ENCODE measurements at places on chromosomes 5 and 9.

DNA sequence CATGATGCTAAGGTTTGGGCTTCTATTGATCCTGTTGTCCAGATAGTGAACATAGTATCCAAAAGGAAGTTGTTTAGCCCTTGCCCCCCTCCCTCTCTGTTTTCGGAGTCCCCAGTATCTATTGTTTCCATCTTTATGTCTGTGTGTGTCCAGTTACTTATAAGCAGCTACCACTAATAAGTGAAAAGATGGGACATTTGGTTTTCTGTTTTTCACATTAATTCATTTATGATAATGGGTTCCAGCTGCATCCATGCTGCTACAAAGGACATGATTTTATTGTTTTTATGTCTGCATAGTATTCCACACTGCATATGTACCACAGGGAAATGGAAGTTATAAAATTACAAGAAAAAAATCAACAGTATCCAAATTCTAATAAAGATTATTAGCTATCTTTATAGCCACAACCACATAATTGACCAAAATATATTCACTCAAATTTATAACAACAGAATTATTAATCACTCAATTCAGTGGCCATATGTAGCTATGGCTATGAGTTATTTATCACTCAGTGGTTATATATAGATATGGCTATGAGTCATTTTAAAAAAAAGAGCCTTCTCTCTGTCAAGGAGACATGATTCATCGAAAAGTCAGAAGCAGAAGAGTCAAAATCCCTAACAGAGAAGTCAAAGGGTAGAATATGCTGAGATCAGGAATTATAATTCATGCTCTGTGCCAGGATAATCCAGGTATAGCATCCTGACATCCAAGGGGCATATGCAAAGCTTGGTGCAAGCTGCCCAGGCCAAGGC, 367.5 kb downstream of the DEPDC1B start:
- DNase-seq = no peak

GRCh38 chr5:11182441-11183080, 421.5 kb upstream of the DAP start:
- DNase-seq = no peak

DNA sequence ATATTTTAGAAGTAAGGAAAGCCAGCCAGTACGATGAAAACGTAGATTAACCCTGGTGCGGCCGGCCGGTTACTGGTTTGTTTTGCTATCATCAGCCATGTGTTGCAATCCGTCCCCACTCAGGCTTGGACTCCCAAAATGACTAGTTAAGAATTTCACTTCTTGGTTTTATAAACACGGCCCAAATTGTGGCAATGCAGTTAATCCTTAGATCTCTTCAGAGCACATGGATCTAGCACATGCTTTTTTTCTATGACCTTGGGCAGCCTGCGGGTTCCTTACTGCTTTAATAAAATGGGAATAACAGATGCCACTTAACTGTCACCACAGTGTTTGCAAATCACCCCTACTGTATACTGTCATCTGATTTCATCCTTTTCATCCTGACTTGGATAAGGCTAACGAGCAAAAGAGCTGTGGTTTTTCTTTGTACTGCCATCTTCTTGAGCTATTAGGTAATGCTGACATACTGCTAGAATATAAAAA, 1.5 kb downstream of the NDFIP1 start:
- DNase-seq = peak; percentile 73

DNA sequence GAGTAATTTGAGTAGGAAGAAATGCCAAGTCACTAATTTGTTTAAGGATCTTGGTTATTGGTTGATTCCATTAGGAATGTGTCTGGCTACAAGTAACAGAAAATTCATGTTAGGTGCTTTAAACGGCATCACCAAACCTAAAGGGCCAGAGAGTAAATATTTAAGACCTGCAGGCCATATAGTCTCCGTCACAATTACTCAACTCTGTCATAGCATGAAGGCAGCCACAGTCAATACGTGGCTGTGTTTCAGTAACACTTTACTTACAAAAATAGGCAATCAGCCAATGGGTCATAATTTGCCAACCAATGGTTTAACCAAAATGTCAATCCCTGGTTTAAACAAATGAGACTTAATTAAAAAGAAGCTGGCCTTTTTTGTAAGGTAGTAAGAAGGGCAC, 98.5 kb downstream of the ARL15 start:
- no peak for DNase-seq

DNA sequence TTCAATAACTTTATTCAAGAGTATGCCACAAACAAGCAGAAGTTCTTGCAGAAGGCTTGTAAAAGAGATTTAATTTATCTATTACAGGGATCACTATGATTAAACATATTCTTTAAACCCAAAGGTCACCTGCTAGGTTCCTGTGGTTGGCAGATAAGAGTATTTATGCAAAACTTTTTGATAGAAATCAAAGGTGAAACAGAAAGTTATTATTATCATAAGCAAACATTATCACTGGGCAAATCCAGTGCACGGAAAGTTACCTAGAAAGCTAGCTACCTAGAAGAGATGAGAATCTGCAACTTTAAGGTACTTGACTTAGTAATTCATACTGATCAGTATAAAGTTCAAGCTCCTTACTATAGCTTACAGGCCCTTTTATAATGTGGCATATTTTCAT, 3.2 kb downstream of the STARD4 start:
- DNase-seq = no peak

DNA sequence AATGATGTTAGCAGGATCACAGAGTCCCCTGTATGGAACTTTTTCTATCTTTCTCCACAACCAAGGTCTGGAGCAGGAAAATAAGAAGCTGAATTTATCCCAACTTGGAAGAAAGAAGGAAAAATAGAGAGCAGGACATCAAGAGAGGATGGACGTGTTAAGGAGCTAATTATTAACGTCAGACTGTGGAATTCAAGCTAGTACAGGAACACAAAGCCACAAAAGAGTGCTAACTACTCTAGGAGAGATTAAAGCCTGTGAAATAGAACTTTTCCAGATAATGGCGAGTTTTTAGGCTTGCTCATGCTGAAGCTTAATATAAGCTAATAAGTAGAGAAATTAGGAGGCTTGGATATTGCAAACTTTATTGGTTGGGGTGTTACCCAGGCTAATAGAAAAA, 632 bp upstream of the SPINK13 start:
- DNase-seq = no peak

DNA sequence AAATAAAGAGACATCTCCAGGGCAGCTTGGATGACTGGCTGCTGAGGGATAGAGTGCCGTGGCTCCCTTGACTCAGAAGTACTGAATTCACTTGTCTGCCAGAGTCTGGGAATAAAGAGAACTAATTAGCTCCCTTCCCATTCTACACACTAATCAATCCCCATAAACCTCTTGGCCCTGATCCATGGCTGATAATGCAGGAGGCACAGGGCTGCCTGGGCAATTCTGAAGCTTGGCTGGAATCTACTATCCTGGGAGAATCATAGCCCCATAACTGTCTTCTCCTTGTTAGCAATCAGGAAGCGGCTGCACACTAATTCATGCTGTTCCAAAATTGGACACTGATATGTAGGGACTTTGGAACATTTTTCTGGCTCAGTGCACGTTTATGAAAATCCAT, 197.7 kb downstream of the PTTG1 start:
- no peak for DNase-seq

DNA sequence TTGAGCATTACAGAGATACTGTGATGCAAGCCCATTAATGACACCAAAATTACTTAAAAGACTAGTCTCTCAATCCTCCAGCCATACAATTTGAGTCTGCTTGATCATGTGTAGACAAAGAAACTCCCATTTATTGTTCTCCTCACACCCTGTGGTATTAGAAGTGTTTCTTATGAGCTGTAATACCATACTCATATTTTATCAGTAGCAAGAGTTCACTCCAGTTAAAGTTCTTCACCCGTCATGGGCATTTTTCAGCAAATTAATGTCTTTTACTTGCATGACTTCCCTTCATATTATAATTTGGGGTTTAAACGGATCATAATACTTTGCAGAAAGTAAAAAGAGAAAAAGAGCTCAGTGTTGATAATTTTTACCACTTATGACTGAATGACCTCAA, 242.9 kb downstream of the BNC2 start:
- no peak for DNase-seq

- peak; percentile 67 for DNase-seq
Measured at GRCh38 chr5:168219515-168220410, 71.7 kb upstream of the WWC1 start.

DNA sequence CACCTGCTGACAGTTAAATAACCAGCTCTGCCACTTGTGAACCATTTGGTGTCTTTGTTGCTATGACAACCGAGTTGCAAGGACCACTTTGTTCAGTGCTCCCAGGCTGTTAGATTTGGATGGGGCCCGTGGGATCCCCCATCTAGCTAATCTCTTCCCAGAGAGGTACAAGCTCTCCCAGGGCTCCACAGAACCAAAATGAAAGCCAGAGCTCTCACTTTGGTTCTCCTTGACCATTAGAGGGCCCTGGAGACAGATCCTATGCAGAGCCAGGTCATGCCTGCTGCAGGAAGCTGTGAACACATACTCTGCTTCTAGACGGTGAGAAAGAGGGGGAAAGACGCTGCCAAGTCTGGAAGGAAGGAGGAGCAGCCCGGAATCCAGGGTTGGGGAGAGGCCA, 224.6 kb downstream of the GABBR2 start:
- no peak for DNase-seq

DNA sequence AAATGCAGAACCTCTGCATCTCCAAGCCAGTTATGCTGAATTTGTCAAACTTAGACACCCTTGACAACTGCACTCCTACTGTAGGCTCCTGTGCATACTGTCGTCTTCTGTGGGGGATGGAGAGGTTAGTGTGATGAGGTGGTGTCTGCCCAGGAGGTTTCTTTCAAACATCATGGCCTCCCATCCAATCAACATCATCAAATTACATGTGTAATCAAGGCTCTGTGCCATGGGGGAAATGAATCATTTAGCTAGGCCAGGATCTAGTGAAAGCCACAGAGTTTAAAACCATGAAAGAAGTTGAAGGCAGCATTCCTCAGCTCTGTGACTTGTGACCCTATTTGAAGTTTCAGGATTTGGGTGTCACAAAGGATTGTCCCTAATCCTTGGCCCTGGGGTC, 240.6 kb downstream of the MARCHF11 start:
- DNase-seq = no peak

DNA sequence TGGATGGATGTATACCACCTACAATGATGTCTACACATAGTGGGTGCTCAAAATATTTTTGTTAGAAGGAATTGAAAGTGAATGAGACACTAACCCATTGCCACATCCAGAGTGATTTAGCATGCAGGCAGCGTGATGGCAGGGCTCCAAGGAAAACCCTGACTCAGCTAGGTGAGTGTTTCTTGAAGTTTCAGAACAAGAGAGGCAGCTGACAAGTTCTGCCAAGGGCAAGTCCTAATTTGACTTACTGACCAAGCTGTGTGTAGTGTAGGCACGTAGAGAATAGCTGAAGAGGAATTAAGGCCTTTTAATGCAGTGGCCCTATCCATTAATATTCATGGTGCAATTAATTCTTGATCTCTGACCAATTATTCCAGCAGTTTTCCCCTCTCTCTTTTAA, 107.8 kb upstream of the ATP10B start:
- DNase-seq = peak; percentile 3

DNA sequence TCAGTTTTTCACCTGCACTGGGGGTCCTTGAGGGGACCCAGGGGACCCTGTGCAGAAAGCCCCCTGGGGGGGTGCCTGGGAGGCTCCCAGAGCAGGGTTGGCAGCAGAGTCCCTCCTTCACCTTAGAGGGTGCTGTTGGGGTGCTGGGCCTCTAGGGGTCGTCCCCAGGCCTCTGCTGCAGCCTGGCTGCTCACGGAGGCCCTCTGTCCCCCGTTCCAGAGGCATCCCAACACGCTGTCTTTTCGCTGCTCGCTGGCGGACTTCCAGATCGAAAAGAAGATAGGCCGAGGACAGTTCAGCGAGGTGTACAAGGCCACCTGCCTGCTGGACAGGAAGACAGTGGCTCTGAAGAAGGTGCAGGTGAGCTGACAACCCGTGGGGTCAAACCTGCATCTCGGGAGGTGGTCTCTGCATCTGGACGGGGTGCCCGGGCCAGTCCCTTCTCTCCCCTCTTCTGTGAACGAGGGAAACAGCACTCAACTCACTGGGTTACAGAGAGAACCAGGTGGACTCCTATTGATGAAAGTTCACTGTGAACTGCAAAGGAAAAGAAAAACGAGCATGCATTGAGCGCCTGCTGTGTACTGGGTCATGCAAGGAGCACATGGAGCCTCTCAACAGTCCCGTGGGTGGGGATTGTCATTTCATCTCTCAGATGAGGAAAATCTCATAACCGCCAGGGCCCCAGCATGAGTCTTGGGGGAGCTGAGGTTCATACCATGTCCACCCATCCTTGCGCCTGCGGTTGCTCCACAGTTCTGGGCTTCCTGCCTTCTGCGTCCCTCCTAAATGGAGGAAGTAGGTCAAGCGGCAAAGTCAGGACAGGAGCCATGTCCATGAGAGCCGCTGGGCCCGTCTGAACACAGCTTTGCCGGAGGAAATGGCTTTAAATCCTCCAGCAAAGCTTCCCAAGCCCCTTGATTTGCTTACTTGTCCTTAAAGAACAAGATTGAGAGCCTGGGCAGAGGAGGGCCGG, 54.8 kb downstream of the NEK6 start:
- no peak for DNase-seq

DNA sequence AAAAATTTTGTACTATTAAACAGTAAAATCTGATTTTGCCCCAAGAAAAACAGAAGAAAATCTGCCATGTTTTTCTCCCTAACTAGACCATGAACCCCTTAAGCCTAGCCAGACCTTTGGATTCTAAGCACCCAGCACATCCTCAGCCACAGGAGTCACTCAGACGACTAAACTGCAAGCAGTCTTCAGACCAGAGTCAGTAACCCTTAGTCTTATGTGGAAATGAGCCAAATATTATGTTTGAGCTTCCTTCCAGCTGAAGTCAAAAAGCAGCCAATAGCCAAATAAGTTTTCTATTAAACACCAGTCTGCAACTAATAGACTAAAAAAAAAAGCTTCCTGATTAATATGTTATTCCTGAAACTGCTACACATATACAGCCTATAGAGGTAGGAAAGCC, 47.4 kb downstream of the GOLPH3 start:
- no peak for DNase-seq

GRCh38 chr5:69042500-69042899, 51.3 kb upstream of the SLC30A5 start:
- no peak for DNase-seq

GRCh38 chr5:78568212-78568611, 80.4 kb downstream of the LHFPL2 start:
- DNase-seq = no peak

DNA sequence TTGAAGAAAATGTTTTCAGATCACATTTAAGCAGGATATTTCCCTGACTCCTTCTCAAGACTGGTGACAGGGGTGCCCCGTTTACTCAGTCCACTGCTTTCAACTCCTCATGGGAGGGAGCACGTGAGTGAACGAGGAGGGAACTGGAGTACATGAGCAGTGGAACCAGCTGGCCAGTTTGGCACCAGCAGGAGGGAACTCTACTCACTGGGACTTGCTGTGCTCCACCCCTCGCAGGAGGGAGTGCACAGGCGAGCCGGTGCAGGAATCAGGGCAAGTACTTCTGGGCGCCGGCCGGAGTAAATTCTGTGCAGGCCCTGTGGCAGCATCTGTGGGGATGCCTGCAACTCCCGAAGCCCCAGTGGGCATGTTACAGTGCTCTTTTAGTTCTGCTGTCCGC, 1941.1 kb upstream of the C9orf72 start:
- DNase-seq = no peak

Data from activated CD4-positive, alpha-beta T cell treated with anti-CD3 and anti-CD28 coated beads, Interleukin-2, Interleukin-6, amounts not matched to agents 100 ng/mL and 50 ng/mL, durations not matched to agents 16 hours and 8 hours (primary cell).